ENCODE measurements at places on chromosomes 16 and 17.

GRCh38 chr16:55433030-55433429, 46.0 kb upstream of the MMP2 start:
- no peak for DNase-seq

- no peak for DNase-seq
Measured at GRCh38 chr17:3900646-3901045, 7.8 kb upstream of the CAMKK1 start.

DNA sequence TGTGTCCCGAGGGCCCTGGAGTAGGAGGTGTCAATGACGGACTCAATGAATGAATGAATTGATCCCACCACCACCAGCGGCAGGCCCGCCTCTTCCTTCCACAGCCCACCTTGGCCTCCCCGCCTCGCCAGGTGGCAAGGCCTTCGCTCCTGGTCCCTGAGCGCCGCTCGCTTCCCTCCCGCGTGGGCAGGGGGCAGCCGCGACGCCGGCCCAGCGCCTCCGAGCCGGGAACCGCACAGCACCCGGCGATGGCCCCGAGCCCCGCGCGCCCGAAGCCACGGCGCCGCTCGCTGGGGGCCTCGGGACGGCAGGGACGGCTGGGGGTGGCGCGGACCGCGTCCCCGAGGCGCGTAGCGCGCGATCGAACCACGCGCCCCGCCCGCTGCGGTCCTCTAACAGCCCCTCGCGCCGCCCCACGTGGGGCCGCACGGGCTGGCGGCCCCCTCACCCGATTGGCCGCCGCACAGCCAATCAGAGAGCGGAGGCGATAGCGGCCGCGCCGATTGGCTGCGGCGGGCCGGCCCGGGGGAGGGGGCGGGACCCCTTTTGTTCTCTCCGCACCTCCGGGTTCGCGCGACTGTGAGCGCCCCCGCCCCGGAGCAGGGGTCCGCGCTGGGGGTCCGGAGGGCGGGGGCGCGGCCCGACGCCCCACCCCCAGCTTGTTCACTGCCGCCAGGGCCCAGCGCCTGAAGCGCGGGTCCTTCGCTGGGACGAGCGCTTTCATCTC, 31.4 kb downstream of the ACTG1 start:
- no peak for DNase-seq

DNA sequence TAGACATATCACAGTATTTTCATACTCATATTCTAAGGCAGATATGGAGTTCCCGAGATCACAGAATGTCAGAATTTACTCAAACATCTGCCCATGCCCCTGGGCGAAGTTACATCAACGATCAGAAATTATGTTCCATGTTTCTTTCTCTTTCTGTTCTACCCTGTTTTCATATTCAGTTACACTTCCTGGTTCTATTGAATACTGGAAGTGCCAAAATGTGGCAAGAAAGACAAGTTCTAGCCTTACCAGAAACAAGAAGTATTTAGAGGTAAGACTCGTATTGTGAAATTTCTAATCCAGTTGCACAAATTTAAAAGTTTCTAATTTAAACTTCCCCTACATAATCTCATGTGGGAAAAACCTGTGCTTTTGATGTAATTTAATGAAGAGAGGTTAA, 36.1 kb downstream of the KCNJ2 start:
- no peak for DNase-seq

- no peak for DNase-seq
Measured at GRCh38 chr16:68113765-68114240, 28.6 kb downstream of the NFATC3 start.

DNA sequence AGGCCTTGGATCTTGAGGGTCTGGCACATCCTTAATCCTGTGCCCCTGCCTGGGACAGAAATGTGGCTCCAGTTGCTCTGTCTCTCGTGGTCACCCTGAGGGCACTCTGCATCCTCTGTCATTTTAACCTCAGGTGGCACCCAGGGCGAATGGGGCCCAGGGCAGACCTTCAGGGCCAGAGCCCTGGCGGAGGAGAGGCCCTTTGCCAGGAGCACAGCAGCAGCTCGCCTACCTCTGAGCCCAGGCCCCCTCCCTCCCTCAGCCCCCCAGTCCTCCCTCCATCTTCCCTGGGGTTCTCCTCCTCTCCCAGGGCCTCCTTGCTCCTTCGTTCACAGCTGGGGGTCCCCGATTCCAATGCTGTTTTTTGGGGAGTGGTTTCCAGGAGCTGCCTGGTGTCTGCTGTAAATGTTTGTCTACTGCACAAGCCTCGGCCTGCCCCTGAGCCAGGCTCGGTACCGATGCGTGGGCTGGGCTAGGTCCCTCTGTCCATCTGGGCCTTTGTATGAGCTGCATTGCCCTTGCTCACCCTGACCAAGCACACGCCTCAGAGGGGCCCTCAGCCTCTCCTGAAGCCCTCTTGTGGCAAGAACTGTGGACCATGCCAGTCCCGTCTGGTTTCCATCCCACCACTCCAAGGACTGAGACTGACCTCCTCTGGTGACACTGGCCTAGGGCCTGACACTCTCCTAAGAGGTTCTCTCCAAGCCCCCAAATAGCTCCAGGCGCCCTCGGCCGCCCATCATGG, 4.0 kb upstream of the ADGRG3 start:
- DNase-seq = no peak

DNA sequence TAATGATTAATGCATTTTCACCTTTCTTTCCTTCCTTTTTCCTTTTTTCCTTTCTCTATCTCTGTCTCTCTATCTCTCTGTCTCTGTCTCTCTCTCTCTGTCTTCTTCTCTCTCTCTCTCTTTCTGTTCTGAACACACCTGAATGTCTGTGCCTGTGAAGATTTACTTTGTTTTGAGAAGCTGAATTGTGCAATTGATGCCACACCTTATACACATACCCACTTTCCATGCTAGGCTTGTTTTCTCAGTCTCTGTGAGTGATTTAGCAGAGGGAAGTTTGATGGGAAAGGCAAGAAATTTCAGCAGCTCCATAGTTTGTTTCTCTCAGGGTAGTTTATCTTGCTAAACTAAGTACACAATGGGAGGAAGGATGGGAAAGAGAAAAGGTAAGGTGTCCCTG, 9.3 kb upstream of the CAPNS2 start:
- DNase-seq = no peak

GRCh38 chr17:60451965-60452364, 29.7 kb downstream of the CHCT1 start:
- DNase-seq = no peak

DNA sequence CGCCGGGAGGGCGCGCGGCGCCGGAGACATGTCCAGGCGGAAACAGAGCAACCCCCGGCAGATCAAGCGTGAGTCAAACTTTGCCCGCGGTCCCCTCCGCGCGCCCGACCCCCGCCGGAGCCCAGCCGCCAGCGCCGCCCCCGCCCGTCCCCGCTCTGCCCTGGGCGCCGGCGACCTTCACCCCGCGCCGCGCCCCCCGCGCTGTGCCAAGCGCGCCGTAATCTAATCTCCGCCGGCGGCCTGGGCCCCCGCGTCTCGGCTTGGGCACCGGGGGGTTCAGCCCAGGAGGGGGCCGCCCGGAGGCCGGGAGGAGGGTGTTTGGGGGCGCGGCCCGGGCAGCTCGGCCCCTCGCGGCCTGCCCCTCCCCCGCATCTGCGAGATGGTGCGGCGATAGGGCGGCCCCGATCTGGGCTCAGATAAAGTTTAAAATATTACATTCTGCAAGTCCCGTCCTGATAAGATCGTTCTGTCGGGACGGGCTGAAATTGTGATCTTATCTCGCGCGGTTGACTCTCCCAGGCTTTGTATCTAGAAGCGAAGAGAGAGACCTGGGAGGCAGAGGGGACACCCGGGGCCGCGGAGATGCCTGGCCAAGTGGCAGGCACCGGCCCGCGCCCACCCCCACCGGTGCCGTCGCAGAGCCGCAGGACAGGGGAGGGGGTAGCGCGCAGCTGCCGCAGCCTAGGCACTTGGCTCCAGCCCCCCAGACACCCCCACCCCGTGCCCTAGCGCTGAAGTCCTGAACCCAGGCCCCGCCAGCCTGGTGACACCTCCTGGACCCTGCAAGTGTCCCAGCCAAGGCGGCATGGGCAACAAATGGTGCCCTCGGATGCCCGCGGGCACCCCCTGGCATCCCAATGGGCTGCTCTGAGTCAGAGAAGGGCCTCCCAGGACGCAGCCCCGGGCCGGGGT, 787 bp downstream of the ZFPM1 start:
- no peak for DNase-seq

- no peak for DNase-seq
Measured at GRCh38 chr16:16083421-16084156, 134.2 kb downstream of the ABCC1 start.

DNA sequence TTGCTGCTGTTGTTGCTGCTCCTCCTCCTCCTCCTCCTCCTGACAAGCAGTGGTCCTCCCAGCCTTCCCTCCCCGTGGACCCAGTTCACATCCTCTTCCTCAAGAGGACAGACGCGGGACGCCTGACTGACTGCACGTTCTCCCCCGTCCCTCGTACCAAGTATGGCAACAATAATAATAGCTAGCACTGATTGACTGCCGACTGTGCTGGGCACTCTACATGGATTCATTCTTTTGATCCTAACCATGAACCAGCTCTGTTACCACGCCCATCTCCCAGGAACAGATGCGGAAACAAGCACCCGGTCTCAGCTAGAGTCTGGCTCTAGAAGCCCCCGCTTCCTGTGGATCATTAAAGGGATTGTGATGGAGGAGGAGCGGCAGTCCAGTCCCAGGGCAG, 78.0 kb downstream of the GNAO1 start:
- no peak for DNase-seq

GRCh38 chr17:14781123-14781522, 480.2 kb downstream of the HS3ST3B1 start:
- DNase-seq = no peak

DNA sequence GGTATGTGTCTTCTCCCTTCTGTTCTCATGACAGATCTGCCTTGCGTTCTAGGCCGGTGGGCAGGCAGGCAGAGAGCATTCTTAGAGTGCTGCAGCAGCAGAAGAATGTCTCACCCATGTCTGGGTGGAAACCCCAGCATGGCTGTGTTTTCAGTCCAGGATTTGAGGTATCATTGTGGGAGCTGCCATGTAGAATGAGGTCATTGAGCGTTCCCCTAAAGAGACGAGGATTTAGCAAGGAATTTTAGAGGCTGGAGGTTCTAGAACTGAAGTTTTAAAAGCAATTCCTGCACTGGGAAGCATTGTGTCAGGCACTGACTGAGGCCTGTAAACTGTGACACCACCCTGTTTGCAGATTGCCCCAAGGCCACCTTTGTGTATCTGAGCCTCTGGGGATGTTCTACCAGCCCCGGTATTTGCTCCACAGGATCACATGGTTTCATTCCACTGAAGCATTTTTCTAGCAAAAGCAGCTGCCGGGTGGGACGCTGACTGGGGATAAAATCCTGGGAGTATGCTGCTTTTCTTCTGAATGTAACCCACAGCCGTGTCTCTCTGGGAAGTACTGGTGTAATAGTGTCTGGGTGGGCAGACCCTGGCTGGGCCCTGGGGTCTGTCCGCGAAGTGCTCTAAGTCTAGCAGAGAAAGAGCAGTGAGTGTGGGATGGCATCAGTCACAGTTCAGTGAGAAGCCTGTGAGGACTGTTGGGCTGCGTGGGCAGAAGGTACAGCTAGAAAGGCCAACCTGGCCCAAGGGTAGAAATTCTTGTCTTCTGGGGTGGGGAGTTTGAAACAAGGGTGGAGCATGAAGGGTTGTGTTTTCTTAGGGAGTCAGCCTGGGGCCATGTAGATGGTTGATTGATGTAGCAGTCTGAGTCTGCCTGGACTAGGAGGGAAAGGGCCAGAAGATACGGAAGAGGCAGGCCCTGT, 30.2 kb downstream of the PLCD3 start:
- DNase-seq = no peak

GRCh38 chr16:3252967-3253366, 3.5 kb downstream of the MEFV start:
- DNase-seq = no peak

GRCh38 chr17:73343168-73343634, 31.4 kb upstream of the CDC42EP4 start:
- DNase-seq = no peak

DNA sequence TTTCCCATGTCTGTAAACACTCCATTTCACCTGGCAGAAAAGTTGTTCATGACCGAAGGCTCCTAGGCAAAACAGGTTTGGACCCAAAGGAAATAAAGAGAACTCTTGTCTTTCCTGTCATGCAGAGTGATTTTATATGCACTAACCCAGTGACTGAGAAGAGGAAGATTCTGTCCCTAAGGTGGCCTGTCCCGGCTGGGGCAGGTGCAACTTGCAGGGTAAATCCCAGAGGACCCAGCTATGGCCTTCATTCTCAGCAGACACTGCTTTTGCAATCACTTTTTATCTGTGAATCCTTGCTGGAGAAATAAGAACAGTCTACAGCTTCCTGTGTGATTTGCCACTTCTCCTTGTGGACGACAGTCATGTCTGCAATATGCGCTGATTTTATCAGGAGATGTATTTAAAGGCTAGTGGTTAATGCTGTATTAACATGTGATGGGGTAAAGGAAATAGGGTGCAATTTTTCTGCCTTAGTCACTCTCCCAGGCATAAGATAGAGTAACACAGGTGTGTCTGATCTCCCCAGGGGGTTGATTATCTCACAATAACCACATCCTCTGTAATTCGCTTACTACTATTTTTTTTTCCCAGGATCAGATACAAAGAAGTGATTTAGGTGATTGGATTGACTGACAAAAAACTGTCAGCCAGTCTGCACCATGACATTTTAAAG, 696.8 kb upstream of the SOX9 start:
- DNase-seq = peak; percentile 94

DNA sequence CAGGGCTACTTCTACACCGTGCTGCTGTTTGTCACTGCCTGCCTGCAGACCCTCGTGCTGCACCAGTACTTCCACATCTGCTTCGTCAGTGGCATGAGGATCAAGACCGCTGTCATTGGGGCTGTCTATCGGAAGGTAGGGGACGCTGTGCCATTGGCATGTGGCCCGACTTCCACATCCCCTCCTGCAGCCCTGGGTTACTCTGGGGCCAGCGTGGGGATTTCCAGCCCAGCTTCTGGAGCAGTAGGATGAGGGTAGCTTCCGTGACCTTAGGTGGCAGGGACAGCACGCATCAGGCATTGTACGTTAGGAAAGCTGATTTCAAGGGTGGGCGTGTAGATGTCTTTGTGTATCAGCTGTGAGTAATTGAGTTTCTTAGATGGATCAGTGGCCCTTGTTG, 96.5 kb downstream of the ABCC1 start:
- DNase-seq = no peak

- no peak for DNase-seq
Measured at GRCh38 chr17:28700830-28701492, 10.7 kb downstream of the PROCA1 start.
